ENCODE measurements at places on chromosomes 12 and 14. TPM values are rescaled to one million over a fixed set of nuclear protein-coding genes. Genes with fewer than 3 reads are reported as not detected.

Gene TMCC3
- not detected for total RNA-seq

Gene ENTPD5
- 10.6 TPM for total RNA-seq

- peaks cover 40% of the 10 kb centered on the region for H3K4me1 ChIP-seq
- H3K4me3 ChIP-seq: no peak overlapping the region
- no peaks in the 10 kb centered on the region for H3K36me3 ChIP-seq
- no peak overlapping the region for H3K27ac ChIP-seq
These were observed 50.5 kb upstream of the TMED10 start for GRCh38 chr14:75226755-75227544.

DNA sequence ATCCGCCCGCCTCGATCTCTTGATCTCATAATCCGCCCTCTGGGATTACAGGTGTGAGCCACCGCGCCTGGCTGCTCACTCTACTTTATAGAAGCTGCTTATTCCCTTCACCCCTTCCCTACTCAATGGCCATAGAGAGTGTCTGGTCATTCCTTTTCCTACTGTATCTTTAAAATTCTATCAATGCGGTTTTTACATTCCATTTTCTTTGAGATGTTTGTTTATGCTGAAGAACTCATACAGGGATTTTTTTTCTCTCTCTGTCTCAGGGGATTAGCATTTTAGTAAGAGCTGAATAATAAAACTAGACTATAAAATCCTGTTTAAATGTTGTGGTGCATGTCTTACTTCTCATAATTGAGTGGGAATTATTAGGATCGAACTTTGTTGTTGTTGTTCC lies 218.6 kb upstream of the FOXN3 start:
- peaks cover 10% of the 10 kb centered on the region for H3K36me3 ChIP-seq
- DNase-seq: no peak
- peaks cover 38% of the 10 kb centered on the region for H3K4me1 ChIP-seq

DNA sequence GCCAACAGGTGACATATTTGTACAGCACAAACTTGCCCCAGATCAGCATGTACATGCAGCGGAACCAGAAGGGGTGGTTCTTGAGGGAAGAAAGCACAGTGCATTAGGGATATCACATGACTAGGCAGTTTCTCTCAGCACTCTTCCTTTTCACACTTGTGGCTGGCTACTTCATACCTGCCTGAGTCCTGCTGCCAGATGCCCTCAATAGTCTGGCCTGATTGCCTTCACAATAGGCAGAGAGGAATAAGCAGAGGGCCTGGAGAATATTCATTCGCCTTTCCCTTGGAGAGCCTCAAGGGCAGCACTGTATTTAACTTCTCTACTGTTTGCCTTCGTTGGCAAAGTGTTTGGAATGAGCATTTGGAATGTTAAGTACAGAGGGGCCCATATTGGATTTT lies 7.9 kb downstream of the EMG1 start:
- H3K27me3 ChIP-seq: no peaks in the 10 kb centered on the region
- DNase-seq: no peak
- peaks cover 5% of the 10 kb centered on the region for H3K4me1 ChIP-seq
- H3K27ac ChIP-seq: no peak overlapping the region
- H3K36me3 ChIP-seq: peaks cover 77% of the 10 kb centered on the region
- H3K4me3 ChIP-seq: no peak overlapping the region

GRCh38 chr12:51976376-51977160 lies 25.1 kb downstream of the ACVR1B start:
- no peak overlapping the region for H3K27ac ChIP-seq
- DNase-seq: no peak
- H3K36me3 ChIP-seq: peaks cover 10% of the 10 kb centered on the region
- peaks cover 60% of the 10 kb centered on the region for H3K4me1 ChIP-seq
- no peak overlapping the region for H3K4me3 ChIP-seq
- H3K27me3 ChIP-seq: peaks cover 6% of the 10 kb centered on the region

GRCh38 chr12:92641291-92641690 lies 61.5 kb upstream of the PLEKHG7 start:
- no peaks in the 10 kb centered on the region for H3K36me3 ChIP-seq
- no peak overlapping the region for H3K4me3 ChIP-seq
- H3K4me1 ChIP-seq: no peaks in the 10 kb centered on the region
- no peak for DNase-seq
- no peak overlapping the region for H3K27ac ChIP-seq
- H3K27me3 ChIP-seq: no peaks in the 10 kb centered on the region

Gene STON2
- total RNA-seq: 0.30 TPM

DNA sequence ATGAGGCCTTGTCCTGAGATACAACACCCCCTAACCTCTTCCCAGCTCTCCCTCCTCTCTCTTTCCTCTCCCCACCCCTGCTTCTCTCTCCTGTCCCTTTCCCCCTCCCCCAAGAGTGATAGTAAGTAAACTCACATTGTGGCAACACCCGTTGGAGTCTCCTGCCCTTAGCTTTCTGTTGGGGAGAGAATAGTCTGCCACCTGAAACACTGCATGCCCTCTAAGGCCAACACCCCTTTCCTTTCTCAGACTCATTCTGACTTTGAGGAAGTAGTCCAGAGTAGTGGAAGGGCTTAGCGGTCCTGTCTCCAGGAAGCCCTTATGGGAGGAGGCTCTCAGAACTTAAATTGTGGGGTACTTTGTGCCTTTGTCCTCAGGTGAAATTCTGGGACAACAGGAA lies 95.2 kb downstream of the PRKCH start:
- peaks cover 58% of the 10 kb centered on the region for H3K4me1 ChIP-seq
- DNase-seq: peak; percentile 70
- peak overlapping the region; percentile 75 for H3K27ac ChIP-seq
- H3K36me3 ChIP-seq: peaks cover 13% of the 10 kb centered on the region
- H3K27me3 ChIP-seq: no peaks in the 10 kb centered on the region
- H3K4me3 ChIP-seq: peak overlapping the region; percentile 52

Gene AMIGO2
- total RNA-seq: 13.6 TPM

Gene DAAM1
- total RNA-seq: 4.2 TPM

- H3K36me3 ChIP-seq: no peaks in the 10 kb centered on the region
- no peak overlapping the region for H3K27ac ChIP-seq
- peaks cover 4% of the 10 kb centered on the region for H3K27me3 ChIP-seq
- H3K4me1 ChIP-seq: peaks cover 15% of the 10 kb centered on the region
- DNase-seq: no peak
- H3K4me3 ChIP-seq: no peak overlapping the region
These were observed 82.3 kb downstream of the SSPN start for GRCh38 chr12:26277506-26278246.

GRCh38 chr12:16155938-16156337 lies 121.5 kb downstream of the SLC15A5 start:
- H3K27ac ChIP-seq: no peak overlapping the region
- H3K36me3 ChIP-seq: no peaks in the 10 kb centered on the region

- no peaks in the 10 kb centered on the region for H3K27me3 ChIP-seq
- H3K36me3 ChIP-seq: no peaks in the 10 kb centered on the region
- no peak overlapping the region for H3K4me3 ChIP-seq
- H3K27ac ChIP-seq: no peak overlapping the region
- no peak for DNase-seq
These were observed 10.2 kb downstream of the RFLNA start for GRCh38 chr12:124305136-124305535.

Gene HOXC9
- not detected for total RNA-seq

Gene CPSF6
- total RNA-seq: 114 TPM

DNA sequence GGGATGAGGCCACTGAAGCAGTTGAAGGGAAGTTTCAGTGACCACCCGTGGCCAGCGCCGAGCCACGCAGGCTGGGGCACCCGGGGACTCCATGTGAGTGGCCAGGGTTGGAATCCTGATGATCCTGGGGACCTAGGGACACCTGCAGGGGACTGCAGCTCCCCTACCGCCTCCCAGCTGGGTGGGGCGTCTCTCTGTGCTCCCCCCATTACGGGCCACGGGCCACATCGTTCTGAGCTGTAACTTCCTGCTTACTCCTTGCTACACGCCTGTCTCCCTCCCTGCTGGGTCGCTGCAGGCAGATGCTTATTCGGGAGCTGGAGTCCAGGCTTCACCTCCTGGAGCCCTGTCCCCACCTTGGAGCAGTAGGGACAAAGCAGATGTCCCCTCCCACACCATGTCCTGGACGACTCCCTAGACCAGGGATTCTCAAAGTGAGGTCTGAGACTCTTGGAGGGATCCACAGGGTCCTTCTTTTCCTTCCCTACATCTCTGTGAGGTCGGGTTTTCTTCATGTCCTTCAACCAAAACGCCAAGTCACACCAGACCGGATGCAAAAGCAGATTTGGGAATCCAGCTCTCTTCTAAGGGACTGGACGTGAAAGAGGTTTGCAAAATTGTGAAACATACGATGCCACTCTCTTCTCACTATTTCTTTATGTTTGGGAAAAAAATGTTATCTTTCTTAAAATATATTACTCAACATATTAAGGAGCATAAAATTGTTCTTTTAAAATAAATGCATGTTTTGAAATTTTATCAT lies 85.9 kb upstream of the NCOR2 start:
- no peak for DNase-seq
- no peak overlapping the region for H3K27ac ChIP-seq
- H3K36me3 ChIP-seq: no peaks in the 10 kb centered on the region

Gene TBC1D30
- total RNA-seq: 1.7 TPM

GRCh38 chr14:55881577-55882241 lies 236.5 kb upstream of the PELI2 start:
- DNase-seq: no peak
- H3K4me1 ChIP-seq: no peaks in the 10 kb centered on the region
- no peak overlapping the region for H3K27ac ChIP-seq

GRCh38 chr12:62505786-62506185 lies 39.2 kb downstream of the MON2 start:
- H3K4me1 ChIP-seq: peaks cover 2% of the 10 kb centered on the region
- DNase-seq: no peak
- H3K27me3 ChIP-seq: no peaks in the 10 kb centered on the region
- no peak overlapping the region for H3K4me3 ChIP-seq
- no peak overlapping the region for H3K27ac ChIP-seq

Gene RASAL1
- 1.1 TPM for total RNA-seq

GRCh38 chr12:89140602-89141238 lies 211.6 kb downstream of the DUSP6 start:
- H3K4me1 ChIP-seq: peaks cover 21% of the 10 kb centered on the region
- H3K27me3 ChIP-seq: peaks cover 2% of the 10 kb centered on the region
- no peak overlapping the region for H3K27ac ChIP-seq
- no peaks in the 10 kb centered on the region for H3K36me3 ChIP-seq
- H3K4me3 ChIP-seq: no peak overlapping the region

DNA sequence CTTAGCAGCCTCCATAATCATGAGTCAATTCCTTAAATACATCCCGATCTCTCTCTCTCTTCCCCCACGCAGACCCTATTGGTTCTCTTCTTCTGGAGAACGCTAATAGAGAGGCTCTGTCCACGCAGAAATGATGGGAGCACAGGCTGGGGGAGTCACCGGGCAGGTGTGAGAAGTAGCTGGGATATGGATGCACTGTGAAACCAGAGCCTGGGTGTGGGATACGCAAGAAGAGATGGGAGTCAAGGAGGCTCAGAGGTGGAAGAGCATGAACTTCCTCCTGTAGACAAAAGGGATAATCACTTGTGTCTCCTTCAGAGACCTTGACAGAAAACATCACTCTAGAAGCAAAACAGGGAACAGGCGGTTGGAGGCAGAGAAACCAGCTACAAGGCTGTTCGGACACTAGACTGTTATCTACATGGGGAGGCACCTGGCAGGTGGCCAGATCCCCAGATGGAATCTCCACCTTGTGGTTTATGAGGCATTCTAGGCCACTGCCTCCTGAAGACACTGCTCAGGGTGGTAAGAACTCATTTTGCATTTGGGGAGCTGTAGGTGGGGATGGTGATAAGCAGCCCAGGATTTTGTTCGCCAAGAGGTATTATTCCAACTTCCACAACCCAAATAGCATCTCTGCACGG lies 7.2 kb upstream of the SELPLG start:
- H3K4me1 ChIP-seq: peaks cover 42% of the 10 kb centered on the region
- no peaks in the 10 kb centered on the region for H3K27me3 ChIP-seq
- H3K27ac ChIP-seq: no peak overlapping the region
- H3K36me3 ChIP-seq: peaks cover 6% of the 10 kb centered on the region
- DNase-seq: no peak

- no peaks in the 10 kb centered on the region for H3K36me3 ChIP-seq
- H3K4me1 ChIP-seq: no peaks in the 10 kb centered on the region
- no peak overlapping the region for H3K4me3 ChIP-seq
- H3K27me3 ChIP-seq: no peaks in the 10 kb centered on the region
- no peak for DNase-seq
- H3K27ac ChIP-seq: no peak overlapping the region
These were observed 349.9 kb downstream of the C12orf50 start for GRCh38 chr12:87679251-87679650.

Gene DPY19L2
- total RNA-seq: 0.61 TPM

Gene HEATR5A
- total RNA-seq: 23.6 TPM

GRCh38 chr12:38921025-38921677 lies 15.8 kb upstream of the CPNE8 start:
- H3K27ac ChIP-seq: no peak overlapping the region
- no peaks in the 10 kb centered on the region for H3K4me1 ChIP-seq
- H3K27me3 ChIP-seq: peaks cover 4% of the 10 kb centered on the region
- no peak overlapping the region for H3K4me3 ChIP-seq
- H3K36me3 ChIP-seq: no peaks in the 10 kb centered on the region
- peak; percentile 76 for DNase-seq

Measured in activated CD4-positive, alpha-beta T cell treated with anti-CD3 and anti-CD28 coated beads, Interleukin-2, amount 10 ng/mL, durations not matched to agents 24 days and 14 days (primary cell).